Daoy (cell line): ENCODE measurements at places on chromosomes 16 and 17. TPM values are rescaled to one million over a fixed set of nuclear protein-coding genes. Genes with fewer than 3 reads are reported as not detected.

GRCh38 chr16:67902831-67903230 is 9.8 kb downstream of the PSKH1 start:
- DNase-seq, result no peak

DNA sequence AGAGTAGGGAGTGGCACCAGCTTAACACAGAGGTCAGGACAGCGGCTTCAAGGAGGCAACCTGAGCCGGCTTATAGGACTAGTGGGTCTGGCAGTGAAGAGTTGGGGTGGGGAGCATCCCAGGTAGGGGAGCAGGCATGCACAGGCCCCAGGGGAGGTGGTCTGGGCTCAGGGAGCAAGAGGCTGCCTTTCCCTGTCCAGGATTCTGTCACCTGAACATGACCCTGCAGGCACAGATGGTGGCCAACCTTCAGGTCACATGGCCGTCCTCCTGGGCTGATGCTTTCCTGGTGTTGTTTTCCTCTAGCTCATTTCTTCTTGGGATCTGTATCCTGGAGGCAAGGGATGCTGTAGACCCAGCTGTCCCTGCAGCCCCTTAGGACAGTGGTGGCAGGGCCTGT is 3.5 kb upstream of the MYO15A start:
- no peak for DNase-seq

- peak; percentile 12 for DNase-seq
Observed at GRCh38 chr17:32894245-32894644, 17.3 kb upstream of the MYO1D start.

GRCh38 chr16:53089434-53090285 is 34.9 kb downstream of the CHD9 start:
- DNase-seq, result peak; percentile 30

GRCh38 chr16:11017499-11017898 is 73.1 kb downstream of the CLEC16A start:
- DNase-seq, result no peak

DNA sequence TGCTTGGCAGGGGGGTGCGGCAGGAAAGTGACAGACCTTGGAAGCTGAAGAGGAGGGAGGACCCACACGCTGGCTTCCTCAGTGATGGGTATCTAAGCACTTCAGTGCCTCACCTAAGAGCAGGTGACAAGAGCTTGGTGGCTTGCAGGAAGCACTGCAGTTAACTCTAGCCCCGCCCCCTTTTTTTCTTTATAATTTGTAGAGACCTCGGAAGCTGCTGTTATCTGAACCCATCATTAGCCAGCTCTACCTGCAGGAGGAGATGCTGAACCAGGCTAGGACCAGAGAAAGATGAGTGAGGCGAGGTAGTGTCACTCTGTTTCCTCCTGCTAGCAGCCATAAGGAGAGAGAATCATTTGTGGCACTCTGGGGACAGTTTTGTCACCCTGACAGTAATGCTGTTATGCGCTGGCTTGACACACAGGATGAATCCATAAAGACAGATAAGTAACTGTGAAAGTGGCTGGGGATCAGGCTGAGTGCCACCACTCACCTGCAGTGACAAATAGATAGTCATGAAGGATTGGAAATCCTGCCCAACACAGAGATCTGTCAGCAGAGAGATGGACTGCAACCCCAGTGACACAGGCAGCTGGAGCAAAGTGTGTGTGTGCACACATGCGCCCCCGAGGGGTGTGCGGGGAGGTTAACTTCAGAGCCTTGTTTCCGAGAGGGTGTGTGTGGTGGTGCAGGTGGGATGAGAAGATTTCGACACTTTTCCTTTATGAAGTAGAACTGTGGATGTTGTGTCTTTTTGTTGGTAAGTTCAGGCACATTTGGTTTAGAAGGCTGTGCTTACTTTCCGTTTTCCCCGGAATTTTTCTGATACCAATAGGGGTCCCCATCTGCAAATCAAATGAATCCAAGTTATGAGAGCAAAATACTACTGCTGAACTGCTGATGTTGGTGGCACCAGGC is 224.0 kb downstream of the IRX3 start:
- DNase-seq, result no peak

DNA sequence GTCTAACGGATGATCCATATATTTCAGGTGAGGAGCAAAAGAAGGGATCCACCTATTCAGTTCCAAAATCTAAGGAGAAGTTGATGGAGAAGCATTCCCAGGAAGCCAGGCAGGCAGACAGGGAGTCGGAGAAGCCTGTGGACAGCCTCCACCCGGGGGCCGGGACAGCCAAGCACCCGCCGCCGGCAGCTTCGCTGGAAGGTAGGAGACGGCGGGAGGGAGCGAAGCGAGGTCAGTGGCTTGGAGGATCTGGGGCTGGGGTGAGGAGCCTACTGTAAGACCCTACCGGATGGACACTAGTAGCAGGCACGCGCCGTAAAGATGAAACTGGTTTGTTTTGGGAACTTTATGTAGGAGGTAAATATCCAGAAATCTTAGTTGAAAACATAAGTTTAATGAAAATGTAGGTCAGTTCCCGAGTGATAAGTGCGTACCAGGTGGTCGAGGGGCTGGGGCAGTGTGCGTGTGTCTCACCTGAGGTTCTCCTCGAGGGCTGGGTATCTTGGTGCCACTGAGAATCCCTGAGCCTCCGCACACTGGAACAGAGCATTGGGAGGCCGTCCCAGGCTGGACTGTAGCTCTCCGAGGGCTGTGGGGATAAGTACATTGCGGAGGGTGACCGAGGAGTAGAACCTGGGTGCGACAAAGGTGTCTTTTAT is 714 bp downstream of the SPATA33 start:
- peak; percentile 19 for DNase-seq

- DNase-seq, result no peak
Observed at GRCh38 chr17:69558796-69559195, 144.3 kb downstream of the MAP2K6 start.

- DNase-seq, result no peak
Observed at GRCh38 chr17:60141111-60142018, 8.4 kb upstream of the CA4 start.

- no peak for DNase-seq
Observed at GRCh38 chr17:58245428-58246103, 7.2 kb downstream of the LPO start.

GRCh38 chr16:49641250-49641649 is 214.7 kb downstream of the ZNF423 start:
- no peak for DNase-seq

DNA sequence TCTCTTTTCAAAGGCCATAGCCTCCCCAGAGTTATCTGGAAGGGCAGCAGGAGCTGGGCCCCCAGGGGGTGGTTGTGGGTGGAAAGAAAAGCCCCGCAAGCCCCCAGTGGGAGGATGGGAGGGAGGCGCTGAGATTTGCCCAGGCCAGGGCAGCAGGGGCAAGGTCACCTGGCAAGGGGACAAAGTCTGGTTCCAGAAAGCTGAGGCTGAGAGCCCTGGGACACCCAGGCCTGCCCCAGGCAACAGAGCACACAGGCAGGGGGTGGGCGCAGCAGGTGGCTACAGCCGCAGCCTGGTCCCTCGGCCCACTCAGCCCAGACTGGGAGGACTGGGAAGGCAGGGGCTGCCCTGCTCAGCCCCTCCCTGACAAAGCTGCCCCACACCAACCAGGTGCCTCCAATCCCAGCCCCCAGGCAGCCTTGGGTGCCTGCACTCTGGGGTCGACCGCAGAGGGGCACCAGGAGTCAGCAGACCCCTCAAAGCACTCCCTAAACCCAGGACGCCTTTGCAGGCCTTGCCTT is 23.7 kb upstream of the GSG1L start:
- no peak for DNase-seq

GRCh38 chr16:8642146-8642545 is 20.6 kb downstream of the METTL22 start:
- no peak for DNase-seq

DNA sequence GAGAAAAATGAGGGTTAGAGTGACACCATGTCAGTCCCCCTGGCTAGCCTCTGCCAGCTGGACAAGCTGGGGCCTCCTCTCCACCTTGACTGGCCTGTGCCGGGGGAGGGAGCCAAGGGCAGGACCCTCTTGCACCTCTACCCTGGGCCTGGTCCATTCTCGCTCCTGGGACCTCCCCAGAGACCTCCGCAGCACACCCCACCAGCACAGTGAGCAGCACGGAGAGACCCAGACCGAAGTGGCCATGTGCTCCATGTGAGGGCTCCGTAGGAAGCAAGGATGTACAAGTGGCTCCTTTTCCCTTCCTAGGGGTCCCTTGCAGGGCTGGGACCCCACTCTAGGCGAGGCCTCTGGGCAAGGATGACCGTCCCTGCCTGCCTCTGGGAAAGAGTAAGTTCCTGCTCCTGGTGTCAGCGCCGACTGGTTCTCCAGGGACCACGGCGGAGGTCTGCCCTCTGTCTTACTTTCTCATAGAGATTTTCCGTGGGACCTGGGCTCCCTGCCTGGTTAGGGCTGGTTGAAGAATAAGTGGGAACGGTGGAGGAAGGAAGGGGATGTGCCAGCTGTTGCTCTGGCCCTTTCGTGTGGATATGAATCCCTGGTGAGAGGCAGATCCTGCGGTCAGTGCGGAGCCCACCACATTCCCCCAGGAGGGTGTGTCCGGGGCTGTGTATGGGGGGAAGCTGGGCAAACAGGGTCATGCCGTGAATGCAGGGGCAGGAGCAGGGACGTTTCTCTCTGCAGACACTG is 124.2 kb downstream of the METRNL start:
- DNase-seq, result no peak

GRCh38 chr17:39223907-39224777 is 1.6 kb downstream of the STAC2 start:
- DNase-seq, result no peak

DNA sequence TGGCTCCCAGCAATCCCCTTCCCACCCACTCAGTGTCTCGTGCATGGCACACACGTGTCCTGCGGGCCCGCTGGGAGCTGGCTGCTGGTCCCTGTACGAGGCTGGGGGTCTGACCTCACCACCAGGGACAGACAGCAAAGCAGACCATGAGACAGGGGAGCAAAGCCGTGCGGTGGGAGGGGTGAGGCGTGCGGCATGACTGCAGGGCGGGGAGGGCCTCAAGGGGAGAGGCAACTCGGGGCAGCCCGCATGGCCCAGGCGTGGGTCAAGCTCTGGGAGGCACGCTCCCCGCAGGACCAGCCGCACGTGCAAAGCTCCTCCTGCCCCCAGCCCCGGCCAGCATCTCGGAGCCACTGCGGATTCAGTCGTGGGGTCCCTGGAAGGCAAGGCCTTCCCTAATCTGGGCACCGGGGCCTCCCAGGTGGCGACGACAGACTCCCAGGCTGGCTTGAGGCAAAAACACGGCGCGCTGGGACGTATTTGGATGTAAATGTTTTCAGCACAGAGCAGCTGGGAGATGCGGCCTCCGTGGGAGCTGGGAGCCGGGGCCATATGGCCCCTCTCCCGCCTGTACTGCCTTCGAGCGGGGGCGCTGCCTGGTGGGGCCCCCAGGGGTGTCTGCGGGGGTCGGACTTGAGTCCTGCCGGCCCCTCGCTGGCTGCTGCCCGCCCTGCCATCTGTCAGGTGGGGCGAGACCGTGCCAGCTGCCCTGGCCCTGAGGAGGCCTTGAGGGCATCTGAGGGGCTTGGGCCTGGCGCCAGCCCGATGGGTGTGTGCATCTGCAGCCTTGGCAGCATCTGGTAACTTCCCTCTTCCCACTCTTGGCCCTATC is 12.2 kb upstream of the CBFA2T3 start:
- DNase-seq, result no peak

DNA sequence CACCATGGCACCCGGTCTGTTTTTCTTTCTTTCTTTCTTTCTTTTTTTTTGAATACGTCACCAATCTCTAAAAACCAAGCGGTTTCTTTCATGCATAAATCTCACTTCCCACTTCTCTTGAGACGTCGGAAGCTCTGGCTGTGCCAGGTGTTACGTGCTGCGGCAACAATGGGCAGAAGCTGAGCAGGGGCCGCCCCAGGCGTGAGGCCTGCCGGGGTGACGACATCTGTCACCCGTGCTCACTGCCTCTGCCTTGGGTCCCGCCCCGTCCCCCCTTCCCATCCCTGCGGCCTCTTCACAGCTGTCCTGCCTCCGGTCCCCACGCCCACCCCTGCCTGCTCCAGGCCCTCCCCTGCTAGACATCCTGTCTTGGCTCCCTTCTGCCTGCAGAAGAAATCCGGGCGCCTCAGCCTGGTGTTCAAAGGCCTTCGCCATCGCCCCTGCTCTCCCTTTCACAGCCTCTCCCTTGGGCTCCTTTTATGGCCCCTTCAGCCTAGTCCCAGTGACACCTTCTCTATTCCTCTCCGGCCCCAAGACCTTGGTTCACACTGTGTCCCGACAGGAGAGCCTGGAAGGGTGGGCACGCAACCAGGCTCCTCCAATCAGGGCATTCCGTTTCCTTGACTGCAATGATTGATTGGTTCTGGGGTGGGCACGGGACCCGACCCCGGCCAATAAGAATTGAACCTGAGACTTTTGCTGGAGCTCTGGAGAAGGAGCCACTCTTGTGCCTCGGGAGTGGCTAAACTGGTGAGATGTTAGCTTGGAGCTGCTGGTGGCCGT is 4.8 kb downstream of the P2RX1 start:
- no peak for DNase-seq

- no peak for DNase-seq
Observed at GRCh38 chr16:4566144-4566543, 10.0 kb downstream of the C16orf96 start.

- DNase-seq, result peak; percentile 99
Observed at GRCh38 chr17:45161288-45162024, at the start of gene HEXIM2. Gene HEXIM2, plus strand, starts transcription at chr17:45161875. Its CDS starts 919 bp downstream, at chr17:45162794.

DNA sequence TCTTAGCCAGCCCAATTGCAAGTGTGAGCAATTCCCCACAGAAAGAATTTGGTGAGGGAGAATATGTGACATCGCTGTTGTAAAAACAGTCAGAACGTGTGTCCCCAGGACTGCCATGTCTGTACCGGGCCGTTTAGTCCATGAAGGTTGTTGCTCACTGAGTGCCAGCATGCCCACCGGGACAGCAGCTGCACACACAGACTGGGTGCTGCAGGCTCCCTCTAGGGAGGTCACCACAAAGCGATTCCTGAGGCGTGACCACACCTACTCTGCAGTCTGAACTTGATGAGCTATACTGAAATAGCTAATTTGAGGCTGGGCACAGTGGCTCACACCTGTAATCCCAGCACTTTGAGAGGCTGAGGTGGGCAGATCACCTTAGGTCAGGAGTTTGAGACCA is 44.1 kb upstream of the ADORA2B start:
- DNase-seq, result no peak

GRCh38 chr16:14436401-14436955 is 193.6 kb downstream of the PARN start:
- no peak for DNase-seq

Gene TBC1D3K
- not detected in 2 replicates for total RNA-seq

Gene CDH3
- total RNA-seq, result under 0.01 TPM in 1 of 2 replicates, not detected in the other

Gene MPP3
- total RNA-seq, result 9.0 and 17.7 TPM in 2 replicates

Gene TOM1L1
- 32.7 and 40.3 TPM in 2 replicates for total RNA-seq

Gene C16orf74
- total RNA-seq, result 14.1 and 17.8 TPM in 2 replicates
